ENCODE measurements at places on chromosomes 7 and 10. TPM values are rescaled to one million over a fixed set of nuclear protein-coding genes. Genes with fewer than 3 reads are reported as not detected.

BLNK gene
- 34.5 TPM for total RNA-seq

AKR1C8 gene
- 25.1 TPM for total RNA-seq

SNCG gene
- total RNA-seq = 2.9 TPM

HECW1 gene
- 0.09 TPM for total RNA-seq

BHLHA15 gene
- total RNA-seq = 2.3 TPM

SPDYE1 gene
- not detected for total RNA-seq

DPP6 gene
- total RNA-seq = not detected

RGR gene
- total RNA-seq = not detected

PTPRN2 gene
- total RNA-seq = 0.61 TPM

RPEL1 gene
- not detected for total RNA-seq

TRIP6 gene
- 25.7 TPM for total RNA-seq

CCT6A gene
- 24.5 TPM for total RNA-seq

ABCA13 gene
- 0.43 TPM for total RNA-seq

PPP1R3A gene
- not detected for total RNA-seq

SYT15B gene
- 0.62 TPM for total RNA-seq

BRI3 gene
- total RNA-seq = 160 TPM

SLC13A1 gene
- total RNA-seq = not detected

CCL26 gene
- total RNA-seq = not detected

SPDYE6 gene
- total RNA-seq = not detected

CXCL12 gene
- 17.5 TPM for total RNA-seq

PNLIP gene
- not detected for total RNA-seq

CFAP58 gene
- 0.10 TPM for total RNA-seq

NCOA4 gene
- total RNA-seq = 224 TPM

UBE2H gene
- total RNA-seq = 35.9 TPM

TMEM176A gene
- total RNA-seq = 707 TPM

NUTM2E gene
- total RNA-seq = not detected

LBX1 gene
- not detected for total RNA-seq

CRHR2 gene
- total RNA-seq = not detected

BCCIP gene
- total RNA-seq = 25.9 TPM

COL26A1 gene
- total RNA-seq = 2.3 TPM

UPK3B gene
- total RNA-seq = not detected

OR9A2 gene
- not detected for total RNA-seq

VSTM4 gene
- 2.1 TPM for total RNA-seq
